ENCODE measurements at places on chromosomes 3 and 15.

GRCh38 chr3:64349551-64349950, 124.3 kb upstream of the PRICKLE2 start:
- no peak for DNase-seq

- no peak for DNase-seq
Measured at GRCh38 chr3:43239755-43240154, 46.6 kb upstream of the SNRK start.

- peak; percentile 50 for DNase-seq
Measured at GRCh38 chr3:47856669-47857068, 53.7 kb downstream of the DHX30 start.

GRCh38 chr3:25834346-25834745, 44.5 kb downstream of the OXSM start:
- no peak for DNase-seq

- DNase-seq = no peak
Measured at GRCh38 chr3:119149484-119149883, 3.5 kb downstream of the TEX55 start.

DNA sequence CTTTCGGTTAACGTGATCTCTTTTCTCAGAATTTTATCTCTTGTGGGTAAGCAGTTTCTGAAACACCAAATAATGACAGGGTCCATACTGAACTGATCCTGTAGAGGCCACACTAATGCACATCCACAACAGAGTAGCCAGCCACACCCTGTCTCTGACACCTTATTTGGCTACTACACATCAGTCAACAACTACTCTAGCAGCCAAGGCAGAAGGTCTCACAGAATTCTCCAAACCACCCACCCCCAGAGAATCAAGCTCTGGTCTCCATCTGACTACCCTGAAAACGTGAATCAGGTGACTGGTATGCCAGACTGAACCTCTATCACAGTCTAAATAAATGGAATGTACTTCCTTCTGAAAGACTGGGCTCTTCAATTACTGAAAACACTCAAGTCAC, 38.0 kb downstream of the EDC3 start:
- no peak for DNase-seq

GRCh38 chr3:115975796-115976195, 352.5 kb downstream of the GAP43 start:
- no peak for DNase-seq

DNA sequence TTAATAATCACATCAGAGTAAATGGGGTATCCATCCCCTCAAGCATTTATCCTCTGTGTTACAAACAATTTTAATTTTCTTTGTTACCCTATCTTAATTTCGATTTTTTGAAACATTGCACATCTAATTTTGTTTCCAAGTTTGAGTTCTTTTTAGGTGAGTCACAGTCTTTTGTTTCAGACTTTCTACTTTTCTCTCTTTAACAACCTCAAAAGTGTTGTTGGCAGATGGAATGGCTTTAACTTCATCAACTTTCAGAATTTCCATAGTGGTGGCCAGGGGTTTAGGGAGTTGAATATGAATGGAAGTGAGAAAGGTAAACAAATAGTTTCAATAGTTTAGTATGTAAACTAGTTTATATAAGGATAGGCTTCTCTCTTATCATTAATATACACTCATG, 223.0 kb upstream of the MLF1 start:
- DNase-seq = no peak

GRCh38 chr3:172562871-172563865, 39.9 kb upstream of the TNFSF10 start:
- no peak for DNase-seq

- peak; percentile 17 for DNase-seq
Measured at GRCh38 chr15:99925661-99926461, 192.6 kb upstream of the LYSMD4 start.

- DNase-seq = no peak
Measured at GRCh38 chr3:63864008-63864964, 619 bp downstream of the ATXN7 start.

DNA sequence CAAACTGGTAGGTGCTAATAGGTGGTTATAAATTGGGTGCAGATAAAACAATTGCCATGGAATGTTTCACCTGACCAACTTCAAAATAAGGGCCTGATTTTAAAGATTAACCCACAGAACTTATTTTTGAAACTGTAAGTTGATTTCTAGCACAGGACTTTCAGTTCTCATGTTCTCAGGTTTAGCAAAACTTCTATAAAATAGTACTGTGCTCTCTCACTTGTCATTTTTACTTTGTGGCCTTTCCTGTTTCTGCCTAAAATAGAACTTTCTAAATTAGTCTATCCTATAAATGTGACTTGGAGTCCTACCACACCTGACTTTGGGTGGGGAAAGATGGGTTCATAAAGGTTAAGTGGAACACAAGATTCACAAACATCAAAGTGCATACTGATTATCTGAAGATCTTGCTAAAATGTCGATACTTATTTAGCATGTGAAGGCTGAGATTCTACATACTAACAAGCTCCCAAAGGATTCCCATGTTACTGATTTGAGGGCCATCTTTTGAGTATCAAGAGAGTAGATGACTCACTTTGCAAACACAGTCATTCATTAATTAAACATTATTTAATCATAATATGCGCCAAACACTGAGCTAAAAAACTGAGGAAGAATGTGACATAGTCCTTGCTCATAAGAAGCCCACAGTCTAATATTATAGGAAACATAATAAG, 38.6 kb downstream of the BTLA start:
- DNase-seq = no peak

GRCh38 chr15:40567111-40567510, 2.0 kb upstream of the RPUSD2 start:
- DNase-seq = no peak

- DNase-seq = no peak
Measured at GRCh38 chr3:184505076-184505878, 56.3 kb upstream of the EPHB3 start.

DNA sequence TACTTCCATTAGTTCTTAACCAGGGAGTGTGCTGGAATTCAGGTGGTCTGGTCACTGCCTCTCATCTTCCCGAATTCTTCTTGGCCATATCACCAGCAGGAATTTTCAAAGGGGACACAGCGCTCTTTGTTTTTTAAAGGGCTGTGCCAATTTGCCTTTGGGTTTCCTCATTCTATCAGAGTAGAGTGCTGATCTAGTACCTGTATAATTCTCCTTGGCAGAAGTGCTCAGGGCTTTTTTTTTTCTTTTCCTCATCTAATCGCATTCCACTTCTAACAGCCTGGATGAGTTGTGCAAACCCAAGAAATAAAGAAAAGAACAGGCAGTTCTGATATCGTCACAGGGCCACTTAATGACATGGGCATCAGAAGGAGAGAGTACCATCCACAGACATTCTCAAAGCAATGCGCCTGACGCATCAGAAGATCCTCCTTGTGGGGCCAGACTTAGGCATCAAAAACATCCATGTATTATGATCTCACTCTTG, 121.0 kb downstream of the ASB7 start:
- no peak for DNase-seq

- no peak for DNase-seq
Measured at GRCh38 chr3:111595232-111595631, at the start of gene ZBED2. TSS of gene ZBED2 (minus strand) at chr3:111595346. CDS start at chr3:111594201, 1,145 bp downstream.

DNA sequence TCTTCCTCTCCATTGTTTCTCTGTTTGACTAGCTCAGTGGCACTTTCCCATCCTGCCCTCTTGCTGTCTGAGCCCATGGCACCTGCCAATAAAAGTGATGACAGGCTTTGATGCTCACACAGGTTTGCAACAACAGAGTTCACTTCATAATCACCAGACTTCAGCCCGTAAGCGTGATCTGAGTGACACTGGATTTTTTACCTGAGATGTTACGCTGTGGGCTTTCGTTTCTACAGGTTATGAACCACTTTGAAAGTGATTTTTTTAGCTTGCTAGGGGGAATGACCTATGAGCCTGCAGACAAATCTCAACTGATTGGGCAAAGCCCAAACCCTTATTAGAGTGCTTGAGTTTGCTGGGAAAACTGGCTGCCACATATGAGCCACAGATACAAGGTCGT, 173.9 kb upstream of the ICE2 start:
- DNase-seq = no peak

GRCh38 chr3:184016811-184017671, 643 bp downstream of the ABCC5 start:
- peak; percentile 66 for DNase-seq

DNA sequence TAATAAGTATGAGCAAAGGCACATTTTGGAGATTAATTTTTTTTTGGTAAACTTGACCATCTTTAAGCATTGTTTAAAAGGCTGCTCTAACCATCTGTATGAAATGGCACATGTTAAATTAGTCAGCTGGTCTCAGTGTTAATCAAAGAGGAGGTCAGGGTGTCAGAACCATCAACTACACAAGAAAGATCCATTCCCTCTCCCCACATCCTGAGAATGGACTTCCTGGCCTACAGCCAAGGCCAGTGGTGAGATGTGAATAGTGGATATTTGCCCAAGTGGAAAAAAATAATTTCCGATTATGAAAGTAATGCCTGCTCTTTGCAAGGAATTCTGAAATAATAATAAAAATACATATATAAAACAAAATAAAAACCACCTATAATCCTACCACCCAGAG, 641.7 kb downstream of the NR2F2 start:
- no peak for DNase-seq

DNA sequence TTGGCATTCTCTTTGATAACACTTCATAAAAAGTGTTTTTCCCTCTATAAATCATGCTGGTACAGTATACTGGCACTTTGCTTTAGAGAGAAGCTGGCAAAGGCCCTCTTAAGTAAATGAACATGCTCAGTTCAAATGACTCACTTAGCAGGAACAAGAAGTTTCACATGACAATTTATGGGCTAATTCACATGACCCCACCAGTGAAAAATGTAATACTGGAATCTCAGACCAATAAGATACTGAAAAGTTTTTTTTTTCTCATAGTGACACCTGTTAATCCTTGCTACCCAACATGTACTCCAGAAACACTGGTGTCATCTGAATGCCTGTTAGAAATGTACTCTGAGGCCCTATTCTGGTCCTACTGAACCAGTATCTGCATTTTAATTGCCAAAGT, 13.9 kb downstream of the BTBD1 start:
- DNase-seq = no peak

DNA sequence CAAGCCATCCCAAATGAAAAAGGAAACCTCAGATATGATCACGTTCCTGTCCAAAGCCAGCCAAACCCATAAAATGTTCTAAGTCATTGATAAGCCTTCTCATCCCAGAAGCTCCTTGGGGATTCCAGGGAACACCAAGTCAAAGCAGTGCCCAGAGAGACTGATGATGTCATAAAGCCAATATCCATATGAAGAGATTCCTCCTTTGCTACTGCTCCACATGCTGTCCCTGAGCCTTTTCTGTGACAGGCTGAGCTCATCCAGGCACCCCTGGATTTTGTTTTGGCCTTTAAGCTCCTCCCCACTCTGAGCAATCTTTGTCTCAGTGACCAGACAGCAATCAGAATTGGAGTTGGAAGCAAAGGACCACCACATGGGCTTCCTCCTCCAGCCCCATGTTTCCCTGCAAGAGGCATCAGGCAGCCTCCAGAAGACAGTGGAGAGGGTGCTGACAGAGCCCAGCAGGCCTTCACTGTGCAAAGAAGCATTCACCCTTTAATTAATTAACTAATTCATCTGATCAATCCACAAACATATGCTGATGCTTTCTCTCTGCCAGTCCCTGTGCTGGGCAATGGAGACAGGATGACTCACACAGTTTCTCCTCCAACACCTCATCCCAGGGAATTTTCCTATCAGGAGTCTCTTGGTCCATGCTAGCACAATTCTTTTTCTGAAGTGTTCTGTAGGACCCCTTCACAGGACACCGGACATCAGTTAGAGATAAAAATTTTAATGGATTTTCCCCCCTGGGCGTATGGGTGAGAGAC, 25.0 kb downstream of the MEX3B start:
- DNase-seq = no peak

GRCh38 chr3:114119776-114120175, 59.1 kb downstream of the DRD3 start:
- DNase-seq = no peak

DNA sequence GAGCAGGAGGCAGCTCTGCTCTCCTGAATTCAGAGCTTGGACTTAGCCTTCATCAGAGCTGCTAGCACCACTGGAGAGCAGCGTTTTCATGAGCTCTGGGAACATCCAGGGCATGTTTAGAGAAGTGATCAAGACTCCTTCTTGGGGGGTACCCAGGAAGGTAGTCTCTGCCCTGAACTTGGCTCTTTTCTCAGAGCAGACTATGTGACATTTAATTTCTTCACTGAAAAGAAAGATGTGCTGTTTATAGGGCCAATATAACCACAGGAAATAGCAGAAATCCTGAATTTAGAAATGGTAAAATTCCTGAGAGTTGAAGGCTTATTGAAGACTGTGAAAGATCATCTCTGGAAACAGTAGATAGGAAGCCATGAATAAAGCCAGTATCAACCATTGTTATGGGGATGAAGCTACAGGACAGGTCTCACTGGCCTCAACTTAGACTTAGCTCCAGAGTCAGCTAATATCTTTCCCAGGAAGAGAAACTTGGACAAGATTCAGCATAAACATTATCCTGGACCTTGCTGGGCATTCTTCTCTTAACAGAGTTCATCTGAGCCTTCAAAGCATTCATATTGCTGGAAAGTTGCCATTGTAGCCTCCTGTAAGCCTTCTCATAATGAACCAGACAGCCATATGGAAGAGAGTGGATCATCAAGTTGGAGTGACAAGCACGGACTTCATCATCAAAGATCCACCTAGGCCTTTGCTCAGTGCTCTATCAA, 386.6 kb upstream of the THBS1 start:
- DNase-seq = no peak

- no peak for DNase-seq
Measured at GRCh38 chr3:24741506-24741905, 246.9 kb upstream of the THRB start.

DNA sequence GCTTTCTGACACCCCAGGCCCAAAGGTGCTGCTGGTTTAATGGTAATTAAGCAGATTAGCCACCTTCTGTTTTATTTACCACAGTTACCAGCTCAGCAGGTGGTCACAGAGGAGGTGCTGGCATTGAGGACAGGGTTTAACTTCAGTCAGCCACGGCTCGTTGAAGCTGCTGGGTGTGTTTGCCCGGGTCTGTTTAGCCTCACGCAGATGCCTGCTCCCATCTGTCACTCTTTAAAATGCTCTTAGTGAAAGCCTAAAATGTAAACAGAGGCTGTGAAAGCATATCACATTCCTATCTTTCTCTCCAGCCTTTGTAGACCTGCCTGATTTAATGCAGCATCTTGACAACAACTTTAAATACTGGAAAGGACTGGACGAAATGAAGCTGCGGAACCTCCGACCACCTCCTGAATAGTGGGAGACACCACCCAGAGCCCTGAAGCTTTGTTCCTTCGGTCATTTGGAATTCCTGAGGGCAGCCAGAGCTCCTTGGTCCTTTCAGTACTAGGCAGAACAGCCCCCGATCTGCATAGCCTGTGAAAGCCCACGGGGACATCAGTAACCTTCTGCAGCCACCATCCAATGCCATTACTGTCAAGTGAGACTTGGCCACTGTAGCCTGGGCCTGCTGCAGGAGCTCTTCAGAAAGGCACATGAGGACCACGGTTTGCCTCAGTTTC, 156.0 kb downstream of the PDE8A start:
- DNase-seq = no peak

DNA sequence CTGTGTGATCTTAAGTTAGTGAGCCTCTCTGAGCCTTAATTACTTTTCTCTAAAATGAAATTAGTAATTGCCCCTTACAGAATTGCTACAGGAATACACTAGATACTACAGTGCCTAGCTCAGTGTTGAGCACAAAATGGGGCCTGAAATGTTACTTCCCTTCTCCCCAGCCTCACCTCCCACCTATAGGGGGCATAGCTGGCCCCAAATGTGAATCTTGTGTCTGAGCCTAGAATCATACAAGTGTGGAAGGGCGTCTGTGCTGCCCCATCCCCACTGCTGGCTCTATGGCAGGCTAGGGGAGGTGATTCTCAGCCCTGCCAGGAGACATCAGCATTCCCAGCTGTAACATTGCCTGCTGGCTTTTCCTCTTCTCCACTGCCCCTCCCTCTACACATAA, 42.7 kb downstream of the IFT122 start:
- no peak for DNase-seq

Measured in occipital lobe (tissue), 3 donors.